EL (cell line): ENCODE measurements at places on chromosomes 6 and 20.

- DNase-seq: peak; percentile 36
These were observed 648.4 kb upstream of the MARCKS start for GRCh38 chr6:113208726-113209125.

GRCh38 chr6:165906-166305, 126.4 kb upstream of the DUSP22 start:
- no peak for DNase-seq

DNA sequence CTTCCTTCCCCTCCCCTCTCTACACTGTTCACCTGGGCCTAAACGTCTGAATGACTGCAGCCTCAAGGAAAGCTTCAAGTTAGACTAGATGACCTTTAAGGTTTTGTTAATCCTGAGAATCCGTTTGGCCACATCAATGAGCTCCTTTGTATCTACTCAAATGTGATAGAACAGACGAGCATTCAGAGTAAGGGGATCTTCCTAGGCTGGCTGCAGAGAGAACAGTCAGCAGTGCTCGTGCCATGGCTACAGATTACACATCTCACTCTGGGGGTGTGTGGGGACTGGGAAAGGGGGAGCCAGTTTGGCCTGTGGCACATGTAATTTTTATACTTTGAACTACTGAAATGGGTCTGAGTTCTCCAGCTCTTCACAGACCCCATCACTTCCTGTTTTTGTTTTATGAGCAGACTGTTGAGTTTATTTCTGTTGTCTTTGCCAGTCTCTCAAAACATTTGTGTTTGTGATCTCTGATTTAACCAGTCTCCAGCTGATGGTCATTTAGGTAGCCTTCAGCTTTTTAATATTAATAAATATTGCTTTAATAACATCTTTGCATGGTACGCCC, 50.9 kb downstream of the KCNS1 start:
- DNase-seq: no peak

GRCh38 chr20:53081916-53082863, 110.0 kb downstream of the TSHZ2 start:
- DNase-seq: no peak

DNA sequence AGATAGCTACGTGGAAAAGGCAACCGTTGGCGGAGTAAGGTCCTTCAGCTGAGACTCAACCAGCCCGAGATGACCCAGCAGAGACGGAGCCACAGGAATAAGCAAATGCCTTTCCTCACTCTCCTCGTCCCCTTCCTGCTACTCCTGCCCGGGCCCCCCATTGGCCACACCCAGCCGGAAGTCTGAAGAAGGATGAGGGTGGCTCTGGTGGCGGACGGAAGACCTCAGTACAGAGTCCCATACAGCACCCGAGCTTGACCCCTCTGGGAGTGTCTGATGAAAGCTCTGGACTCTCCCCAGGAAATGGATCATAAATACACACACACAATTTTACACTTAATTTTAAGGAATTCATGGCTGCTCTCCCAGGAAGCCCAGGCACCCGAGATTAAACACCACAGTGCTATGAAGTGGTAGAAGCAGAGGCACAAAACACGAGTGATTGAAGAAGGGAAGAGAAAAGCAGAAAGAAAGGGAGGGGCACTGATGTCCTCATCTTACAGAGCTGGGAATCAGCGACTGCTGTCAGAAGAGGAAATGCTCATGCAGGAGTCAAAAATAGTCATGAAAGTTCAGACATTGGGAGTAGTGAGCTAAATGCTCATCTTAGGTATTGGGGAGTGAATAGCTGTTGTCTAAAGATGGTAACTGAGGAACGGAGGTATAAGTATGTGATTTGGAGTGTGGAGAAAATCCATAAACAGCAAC, 125.6 kb downstream of the BANF2 start:
- DNase-seq: no peak

- no peak for DNase-seq
These were observed 24.5 kb downstream of the HLA-F start for GRCh38 chr6:29747688-29748250.

- peak; percentile 100 for DNase-seq
These were observed at the start of gene C20orf141 for GRCh38 chr20:2814587-2815051. Gene C20orf141 (plus strand): TSS chr20:2814987. CDS start chr20:2815185, 198 bp downstream.

- DNase-seq: peak; percentile 93
These were observed 94.2 kb downstream of the TBC1D7 start for GRCh38 chr6:13234130-13234529.

GRCh38 chr6:91719414-91719813, 1132.5 kb upstream of the MAP3K7 start:
- DNase-seq: no peak

DNA sequence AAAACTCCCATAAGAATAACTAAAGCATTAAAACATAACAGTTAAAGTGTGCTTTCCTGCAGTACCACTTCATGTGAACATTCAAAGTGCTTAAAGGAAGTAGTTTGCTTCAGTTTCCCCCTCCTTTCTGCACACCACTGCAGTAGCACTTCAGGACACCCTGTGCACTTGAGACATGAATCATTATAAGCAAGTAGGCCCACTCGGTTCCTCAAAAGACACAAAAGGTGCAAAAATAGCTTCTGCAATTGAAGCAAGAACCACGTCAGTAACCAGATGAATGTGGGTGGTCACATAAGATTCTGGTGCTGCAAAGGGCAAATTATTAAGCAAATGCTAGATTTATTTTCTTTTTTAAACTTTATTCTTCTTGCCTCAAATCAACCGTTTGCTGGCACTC, 160.6 kb downstream of the HIVEP2 start:
- DNase-seq: no peak

DNA sequence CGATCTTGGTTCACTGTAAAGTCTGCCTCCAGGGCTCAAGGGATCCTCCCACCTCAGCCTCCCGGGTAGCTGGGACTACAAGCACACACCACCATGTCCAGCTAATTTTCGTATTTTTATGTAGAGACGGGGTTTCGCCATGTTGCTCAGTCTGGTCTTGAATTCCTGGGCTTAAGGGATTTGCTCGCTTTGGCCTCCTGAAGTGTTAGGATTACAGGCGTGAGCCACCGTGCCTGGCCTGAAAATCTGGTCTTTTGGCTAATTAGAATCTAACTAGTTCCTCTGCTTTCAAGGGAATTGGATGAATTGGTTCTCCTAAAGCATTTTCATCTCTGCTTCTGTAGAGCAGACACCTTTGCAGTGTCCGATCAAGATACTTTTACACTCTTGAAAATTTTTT, 51.3 kb downstream of the NCOA3 start:
- DNase-seq: no peak

GRCh38 chr6:21522143-21522747, 71.3 kb upstream of the SOX4 start:
- no peak for DNase-seq

GRCh38 chr6:133129556-133129955, 111.6 kb upstream of the EYA4 start:
- no peak for DNase-seq

DNA sequence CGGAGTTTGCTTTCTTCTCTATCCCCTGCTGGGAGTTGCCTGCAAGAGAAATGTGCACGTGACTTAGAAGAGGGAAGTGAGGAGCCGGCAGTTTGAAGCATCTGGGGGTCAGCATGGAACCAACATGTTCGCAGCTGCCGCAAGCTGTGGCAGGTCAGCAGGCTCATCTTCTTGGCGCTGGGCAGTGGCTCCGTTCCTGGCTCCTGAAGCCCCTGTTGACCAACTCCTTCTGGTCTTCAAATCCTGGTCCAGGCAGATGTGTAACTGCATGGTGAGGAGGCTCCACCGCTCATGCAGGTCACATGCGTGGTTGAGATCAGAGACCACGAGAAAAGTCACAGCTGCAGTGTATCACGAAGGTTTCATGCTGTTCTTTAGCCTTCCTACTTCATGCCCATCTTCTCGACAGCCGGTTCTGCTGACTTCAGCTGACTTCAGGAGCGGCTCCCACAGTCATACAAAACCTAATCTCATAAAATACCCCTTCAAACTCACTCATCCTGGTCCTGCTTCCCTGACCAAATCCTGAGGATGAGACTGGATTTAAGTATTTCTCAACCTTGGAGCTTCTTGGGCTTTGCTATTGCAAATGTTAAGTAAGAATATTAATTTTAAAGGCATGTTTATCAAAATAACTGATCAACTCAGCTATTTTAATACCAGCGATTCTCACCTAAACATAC, 44.9 kb upstream of the BCAS1 start:
- DNase-seq: peak; percentile 9

GRCh38 chr6:136873748-136874147, 48.4 kb upstream of the SLC35D3 start:
- DNase-seq: no peak

DNA sequence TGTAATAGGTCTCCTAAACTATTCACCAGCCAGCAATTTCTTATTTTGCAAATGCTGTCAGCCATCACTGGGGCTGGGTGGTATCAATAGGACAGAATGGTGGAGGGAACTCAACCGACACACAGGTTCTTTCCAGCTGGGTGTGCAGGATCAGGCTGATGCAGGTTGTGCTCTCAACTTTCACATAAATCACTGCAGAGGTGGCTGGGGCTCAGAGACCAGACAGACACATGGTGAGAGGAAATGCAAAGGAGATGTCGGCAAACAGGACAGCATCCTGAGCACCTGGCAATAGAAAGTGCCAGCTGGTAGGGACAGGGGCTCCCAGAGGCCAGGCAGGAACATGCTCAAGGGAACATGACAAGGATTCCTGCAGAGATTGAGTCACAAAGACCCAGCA, 254.9 kb downstream of the SOD2 start:
- no peak for DNase-seq

- no peak for DNase-seq
These were observed 14.1 kb downstream of the LRRN4 start for GRCh38 chr20:6039766-6040165.

DNA sequence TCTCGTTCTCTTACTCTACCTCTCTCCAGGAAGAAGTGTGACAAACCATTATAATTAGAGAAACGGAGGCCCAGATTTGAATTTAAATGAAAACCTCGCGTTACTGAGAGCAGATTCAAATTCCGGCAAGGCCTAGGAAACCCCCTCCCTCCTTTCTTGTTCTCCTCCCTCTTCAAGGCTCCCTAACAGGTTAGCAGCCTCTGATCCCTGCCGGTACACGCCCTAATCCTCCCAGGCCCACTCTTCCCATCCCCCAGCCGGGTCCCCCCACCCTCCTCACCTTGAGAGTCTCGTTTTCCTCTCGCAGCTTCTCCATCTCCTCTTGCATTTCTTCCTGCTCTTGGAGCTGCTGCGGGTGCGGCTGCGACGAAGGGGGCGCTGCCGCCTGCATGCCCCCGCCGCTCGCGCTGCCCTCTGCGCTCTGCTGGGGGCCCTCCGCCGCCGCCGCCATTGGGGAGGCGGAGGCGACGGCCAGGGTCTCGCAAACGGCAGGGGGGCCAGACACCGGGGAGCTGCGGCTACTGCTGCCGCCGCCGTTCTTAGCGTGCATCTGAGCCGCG, 3.8 kb downstream of the MTCL3 start:
- DNase-seq: no peak

GRCh38 chr6:142376800-142377496, 75.1 kb downstream of the ADGRG6 start:
- DNase-seq: peak; percentile 34

DNA sequence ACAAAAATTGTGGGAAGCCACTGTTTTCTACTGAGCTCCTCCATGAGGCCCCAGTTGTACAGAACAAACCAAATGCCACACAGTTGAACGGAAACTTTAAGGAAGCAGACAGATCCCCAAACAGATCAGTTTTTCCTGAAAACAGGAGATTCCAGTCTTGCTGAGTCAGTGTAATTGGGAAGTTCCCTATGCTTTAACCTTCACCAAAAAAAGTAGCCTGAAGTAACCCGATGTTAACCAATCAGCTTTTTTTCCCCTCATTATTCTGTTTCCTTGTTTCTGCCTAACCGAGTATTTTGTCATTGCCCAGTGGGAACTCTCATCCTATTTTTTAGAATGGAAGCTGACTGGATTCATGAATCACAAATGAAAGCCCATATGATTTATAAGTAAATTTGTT, 36.7 kb downstream of the MARCKS start:
- no peak for DNase-seq

- peak; percentile 82 for DNase-seq
These were observed 421.0 kb downstream of the TENT5A start for GRCh38 chr6:81331526-81331925.

GRCh38 chr6:68114463-68115047, 520.5 kb upstream of the ADGRB3 start:
- DNase-seq: no peak

- no peak for DNase-seq
These were observed 402.0 kb downstream of the MAFB start for GRCh38 chr20:40286975-40287531.

- no peak for DNase-seq
These were observed 311.0 kb upstream of the RGS17 start for GRCh38 chr6:153442096-153442495.

- DNase-seq: no peak
These were observed 37.2 kb downstream of the MGME1 start for GRCh38 chr20:18005990-18006364.

GRCh38 chr6:89385156-89385667, 26.9 kb downstream of the RRAGD start:
- DNase-seq: peak; percentile 4

DNA sequence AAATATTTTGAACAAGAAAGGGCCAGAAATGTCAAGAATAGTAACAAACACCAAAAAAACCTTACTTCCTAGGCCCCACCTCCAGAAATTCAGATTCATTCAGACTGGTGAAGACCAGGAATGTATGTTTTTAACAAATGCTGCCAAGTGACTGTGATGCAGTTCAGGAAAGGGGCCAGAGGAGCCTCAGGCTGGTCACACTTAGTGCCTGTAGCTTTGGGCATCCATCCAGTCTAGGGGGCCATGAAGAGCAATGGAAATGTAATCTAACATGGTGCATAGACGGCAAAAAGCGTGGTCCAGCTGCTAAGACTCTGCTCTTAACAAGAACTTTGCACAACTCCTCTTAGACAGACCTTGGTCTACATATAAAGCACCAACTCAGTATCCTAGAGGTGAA, 7.1 kb downstream of the GJA1 start:
- DNase-seq: peak; percentile 39

DNA sequence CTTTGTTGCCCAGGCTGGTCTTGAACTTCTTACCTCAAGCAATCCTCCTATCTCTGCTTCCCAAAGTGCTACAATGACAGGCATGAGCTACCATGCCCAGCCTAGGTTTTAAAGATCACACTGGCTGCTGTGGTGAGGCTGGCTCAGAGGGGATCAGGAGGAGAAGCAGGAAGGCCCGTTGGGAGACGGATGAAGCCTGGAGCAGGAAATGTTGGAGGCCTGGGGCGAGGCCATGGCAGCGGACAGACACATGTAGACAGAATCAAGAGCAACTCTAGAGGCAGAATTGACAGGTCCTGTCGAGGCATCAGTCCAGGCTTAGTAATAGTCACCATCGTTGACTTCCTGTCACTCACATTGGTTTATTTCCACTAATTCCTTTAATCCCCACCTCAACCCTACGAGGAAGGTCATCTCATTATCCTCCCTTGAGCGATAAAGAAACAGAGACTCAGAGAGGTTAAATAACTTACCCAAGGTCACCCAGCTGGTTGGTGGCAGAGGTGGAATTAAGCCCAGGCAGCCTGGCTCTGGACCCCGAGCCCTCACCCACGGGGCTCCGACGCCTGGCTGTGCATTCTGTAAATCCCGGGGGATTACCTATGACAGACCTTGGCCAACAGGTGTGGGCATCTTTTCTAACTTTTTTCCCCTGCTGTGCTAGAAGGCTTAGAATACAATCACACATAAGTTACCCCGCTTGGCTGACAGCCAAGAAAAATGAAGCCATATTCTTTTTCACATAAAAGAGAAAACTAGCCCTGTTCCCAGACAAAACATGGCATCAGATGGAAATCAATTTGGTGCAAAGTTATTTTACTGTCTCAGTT, 113.4 kb downstream of the EYA2 start:
- DNase-seq: no peak

- peak; percentile 86 for DNase-seq
These were observed 101.1 kb downstream of the HIVEP1 start for GRCh38 chr6:12113190-12113577.

GRCh38 chr20:10423735-10424134, 10.3 kb downstream of the MKKS start:
- DNase-seq: no peak
